Liver (tissue), 10 donors: ENCODE measurements at places on chromosomes 5 and 9. TPM values are rescaled to one million over a fixed set of nuclear protein-coding genes. Genes with fewer than 3 reads are reported as not detected.

- H3K27me3 ChIP-seq: no peaks in the 10 kb centered on the region
- H3K4me1 ChIP-seq: no peaks in the 10 kb centered on the region
- DNase-seq: no peak
- H3K27ac ChIP-seq: no peak overlapping the region
Measured at GRCh38 chr5:143447983-143448382, 44.5 kb upstream of the NR3C1 start.

GRCh38 chr5:139651853-139652787 is 4.0 kb downstream of the CXXC5 start:
- H3K27ac ChIP-seq: peak overlapping the region; percentile 93
- no peaks in the 10 kb centered on the region for H3K36me3 ChIP-seq
- no peaks in the 10 kb centered on the region for H3K27me3 ChIP-seq
- H3K4me3 ChIP-seq: peak overlapping the region; percentile 15
- peaks cover 65% of the 10 kb centered on the region for H3K4me1 ChIP-seq
- DNase-seq: peak; percentile 83

DNA sequence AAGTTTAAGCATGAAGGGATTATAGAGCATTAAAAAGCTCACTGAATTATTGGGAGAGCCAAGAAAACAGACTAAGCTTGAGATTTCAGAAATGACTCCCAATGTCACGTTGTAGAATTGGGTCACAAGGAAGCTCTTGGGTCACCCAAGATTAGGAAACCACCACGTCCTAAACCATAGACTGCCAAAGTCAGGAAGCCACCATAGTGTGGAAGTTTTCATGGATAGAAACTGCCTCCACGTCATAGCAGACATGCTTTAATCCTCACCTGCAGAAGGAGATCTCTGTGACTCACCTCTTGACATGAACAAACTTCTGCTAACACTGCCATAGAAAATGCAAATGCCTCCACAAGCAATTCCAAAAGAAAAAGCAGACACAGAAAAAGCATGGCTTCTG is 106.3 kb downstream of the SLC1A3 start:
- H3K36me3 ChIP-seq: no peaks in the 10 kb centered on the region
- DNase-seq: no peak
- no peaks in the 10 kb centered on the region for H3K4me1 ChIP-seq
- no peak overlapping the region for H3K4me3 ChIP-seq
- H3K27ac ChIP-seq: no peak overlapping the region
- no peaks in the 10 kb centered on the region for H3K27me3 ChIP-seq

GRCh38 chr9:33129251-33129885 is 37.8 kb downstream of the B4GALT1 start:
- H3K4me3 ChIP-seq: no peak overlapping the region
- H3K4me1 ChIP-seq: peaks cover 47% of the 10 kb centered on the region
- peaks cover 57% of the 10 kb centered on the region for H3K36me3 ChIP-seq
- peak overlapping the region; percentile 71 for H3K27ac ChIP-seq

DNA sequence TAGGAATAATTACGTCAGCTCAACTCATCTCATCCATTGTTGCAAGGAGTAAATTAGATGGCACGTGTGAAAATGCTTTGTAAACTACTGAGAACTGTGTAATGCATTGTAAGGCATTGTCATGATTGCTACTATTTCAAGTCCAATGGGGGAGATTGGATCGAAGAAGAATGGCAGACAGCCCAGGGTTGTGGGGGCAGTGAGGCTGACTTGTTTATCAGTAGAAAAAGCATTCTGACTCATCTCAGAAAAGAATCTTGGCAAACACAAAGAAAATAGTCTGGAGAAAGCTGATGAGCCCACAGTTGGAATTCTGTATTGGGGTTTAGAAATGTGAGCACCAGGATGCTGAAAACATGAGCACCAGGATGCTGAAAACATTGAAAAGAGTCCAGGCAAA is 28.0 kb upstream of the DAP start:
- DNase-seq: no peak
- no peak overlapping the region for H3K27ac ChIP-seq
- H3K4me3 ChIP-seq: no peak overlapping the region
- H3K36me3 ChIP-seq: no peaks in the 10 kb centered on the region
- H3K27me3 ChIP-seq: no peaks in the 10 kb centered on the region

CDH9 gene
- total RNA-seq: not detected

TMC1 gene
- not detected for total RNA-seq

- DNase-seq: no peak
- peaks cover 10% of the 10 kb centered on the region for H3K4me1 ChIP-seq
- H3K27me3 ChIP-seq: no peaks in the 10 kb centered on the region
- H3K36me3 ChIP-seq: no peaks in the 10 kb centered on the region
Measured at GRCh38 chr9:20749496-20750198, 65.6 kb downstream of the FOCAD start.

GRCh38 chr5:51018423-51018822 is 352.0 kb downstream of the PARP8 start:
- no peaks in the 10 kb centered on the region for H3K27me3 ChIP-seq
- no peak for DNase-seq
- no peak overlapping the region for H3K27ac ChIP-seq
- no peak overlapping the region for H3K4me3 ChIP-seq
- H3K36me3 ChIP-seq: no peaks in the 10 kb centered on the region

PCDHGA5 gene
- total RNA-seq: 0.09 TPM

GRCh38 chr9:26949637-26950069 is 2.6 kb upstream of the PLAA start:
- H3K27ac ChIP-seq: no peak overlapping the region
- H3K36me3 ChIP-seq: no peaks in the 10 kb centered on the region
- no peak overlapping the region for H3K4me3 ChIP-seq
